ENCODE measurements at places on chromosomes 1 and 21.

GRCh38 chr1:3775490-3776230, 3.1 kb downstream of the SMIM1 start:
- no peak for DNase-seq

DNA sequence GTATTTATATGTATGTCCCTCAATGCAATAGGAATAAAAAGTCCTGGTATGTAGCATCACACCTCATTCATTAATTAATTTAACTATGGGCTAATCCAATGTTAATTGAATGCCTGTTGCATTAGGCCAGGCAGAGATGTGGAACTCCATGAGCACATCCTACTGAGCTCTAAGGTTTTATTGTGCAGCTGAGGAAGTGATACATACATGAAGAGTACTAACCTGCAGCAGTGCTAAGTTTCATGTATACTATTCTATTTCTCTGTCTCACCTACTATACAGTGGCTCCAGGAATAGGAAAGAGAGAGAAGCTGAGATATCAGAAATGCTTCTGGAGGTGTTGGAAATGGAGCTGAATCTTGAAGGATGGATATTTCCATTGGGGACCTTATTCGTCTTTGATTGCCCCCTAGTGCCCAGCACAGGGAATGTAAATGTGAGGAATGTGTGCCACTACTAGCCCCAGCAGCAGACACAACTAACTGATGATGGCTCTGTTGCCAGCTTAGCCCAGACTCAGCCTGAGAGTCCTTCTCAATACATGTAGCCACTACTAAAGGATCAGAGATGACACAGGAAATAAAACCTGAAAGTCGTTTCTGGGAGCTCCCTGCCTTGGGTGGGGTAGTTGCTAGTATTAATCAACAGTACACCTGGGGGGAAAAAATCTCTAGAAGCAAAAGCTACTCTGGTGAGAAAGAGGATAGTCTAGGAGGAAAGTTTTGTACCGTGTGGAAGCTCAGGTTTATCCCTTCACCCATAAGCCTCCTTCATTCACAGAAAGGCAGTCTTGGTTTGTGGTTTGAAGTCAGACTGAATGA, 173.3 kb upstream of the FOXD3 start:
- DNase-seq = no peak

DNA sequence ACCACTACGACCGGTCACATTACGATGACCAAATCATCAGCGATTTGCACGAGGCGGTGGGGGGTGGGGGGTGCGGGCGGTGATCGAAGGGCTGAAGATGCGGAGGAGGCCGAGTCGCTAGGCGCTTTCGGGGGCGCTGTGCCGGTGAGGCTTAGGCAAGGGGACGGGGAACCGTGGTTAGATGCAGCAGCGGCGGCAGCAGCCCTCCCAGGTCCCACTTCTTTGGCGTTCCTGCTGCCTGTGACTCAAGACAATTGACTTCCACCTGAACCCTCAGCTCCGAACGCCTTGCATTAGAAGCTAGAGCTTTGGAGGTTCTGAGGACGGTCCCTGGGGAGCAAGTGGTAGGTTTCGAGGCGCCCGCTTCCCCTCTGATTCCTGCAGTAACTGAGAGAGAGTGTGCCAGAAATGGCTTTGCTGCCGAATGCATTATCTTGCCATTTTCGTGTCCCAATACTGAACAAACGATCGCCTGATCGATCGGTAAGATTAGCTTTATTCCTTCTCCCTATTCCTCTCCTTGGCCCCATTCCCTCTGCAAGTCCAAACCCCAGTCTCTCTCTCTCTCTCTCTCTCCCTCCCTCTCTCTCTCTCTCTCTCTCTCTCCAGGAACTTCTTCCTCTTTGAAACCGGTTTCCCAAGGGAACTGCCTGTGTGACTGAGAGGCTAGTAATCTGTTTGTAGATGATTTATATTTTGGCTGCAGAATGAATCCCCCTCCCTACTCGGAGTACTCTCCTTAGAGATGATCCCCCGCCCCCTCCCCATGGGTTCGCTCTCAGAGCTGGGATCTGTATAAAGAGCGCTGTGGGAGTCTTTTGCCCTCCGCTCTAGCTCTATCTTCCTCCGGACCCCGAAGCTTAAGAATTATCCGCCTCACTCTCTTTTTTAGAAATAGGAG, 735 bp upstream of the BRINP3 start:
- DNase-seq = peak; percentile 77

GRCh38 chr1:157042846-157043245, 2.7 kb downstream of the ARHGEF11 start:
- DNase-seq = no peak

DNA sequence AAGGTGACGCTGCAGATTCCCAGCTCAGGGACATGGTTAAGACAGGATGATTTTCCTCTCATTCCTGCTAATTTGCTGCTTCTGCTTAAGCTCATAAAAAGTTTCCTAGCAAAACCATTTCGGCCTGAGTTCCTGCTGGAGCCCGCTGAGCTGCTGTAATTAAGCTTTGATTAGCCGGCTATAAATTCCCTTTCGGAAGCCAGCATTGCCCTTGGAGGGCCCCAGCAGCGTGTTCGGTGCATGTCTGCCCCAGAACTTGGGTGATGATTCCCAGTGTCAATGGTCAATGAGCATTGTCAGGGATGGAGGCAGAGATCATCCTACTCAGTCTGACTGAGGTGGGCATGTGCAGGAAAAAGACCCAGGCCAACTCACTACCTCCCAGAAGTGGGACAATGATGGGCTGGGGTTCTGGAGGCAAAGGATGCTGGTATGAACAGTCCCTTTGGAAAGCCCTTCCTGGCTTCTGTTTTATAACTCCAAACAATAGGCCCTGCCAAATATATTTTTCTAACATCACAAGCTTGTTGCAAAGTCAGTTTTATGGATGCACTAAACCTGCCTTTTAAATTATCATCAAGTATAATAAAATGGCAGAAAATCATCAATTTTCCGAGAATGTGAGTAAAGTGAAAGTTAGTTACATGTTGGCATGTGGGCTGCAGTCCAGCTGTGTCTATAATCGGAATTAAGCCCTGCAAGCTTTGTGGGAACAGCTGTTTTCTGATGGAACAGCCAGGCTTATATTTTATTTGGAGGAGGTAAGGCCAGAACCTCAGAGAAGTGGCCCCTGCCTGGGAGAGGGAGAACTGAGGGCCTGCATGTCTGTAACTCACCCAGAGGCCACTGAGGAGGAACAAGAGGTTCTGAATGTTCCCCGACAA, 257.1 kb downstream of the GRIK3 start:
- DNase-seq = no peak

DNA sequence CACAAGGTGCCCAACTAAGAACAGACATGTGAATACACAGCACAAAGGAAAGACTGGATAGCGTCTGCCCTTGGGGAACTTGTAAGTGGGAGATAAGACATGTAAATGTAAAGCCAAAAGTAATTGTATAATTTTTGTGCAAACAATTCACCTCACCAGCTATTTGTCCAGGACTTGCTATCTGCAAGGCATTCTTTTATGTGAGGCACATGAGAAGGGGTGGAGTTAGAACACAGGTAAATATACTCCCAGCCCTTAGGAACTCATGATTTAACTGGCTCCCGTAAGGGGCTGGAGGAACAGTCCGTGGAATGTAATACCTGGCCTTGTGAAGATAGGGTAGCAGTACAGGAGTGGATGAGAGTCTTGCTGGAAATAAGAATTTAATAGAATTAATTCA, 61.3 kb downstream of the CDK18 start:
- DNase-seq = no peak

DNA sequence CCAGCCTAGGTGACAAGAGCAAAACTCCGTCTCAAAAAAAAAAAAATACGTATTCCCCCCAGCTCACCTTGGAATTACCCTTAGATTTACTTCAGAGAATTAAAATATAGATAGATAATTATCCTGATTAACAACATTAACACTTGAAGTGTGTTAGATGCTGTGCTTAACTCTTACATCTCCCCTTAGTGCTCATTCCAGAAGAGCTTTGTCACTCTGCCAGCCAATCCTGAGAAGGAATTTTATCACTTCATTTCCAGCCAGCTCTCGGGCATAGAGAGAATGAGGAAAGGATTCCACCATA, 1.6 kb upstream of the SHC1 start:
- no peak for DNase-seq

DNA sequence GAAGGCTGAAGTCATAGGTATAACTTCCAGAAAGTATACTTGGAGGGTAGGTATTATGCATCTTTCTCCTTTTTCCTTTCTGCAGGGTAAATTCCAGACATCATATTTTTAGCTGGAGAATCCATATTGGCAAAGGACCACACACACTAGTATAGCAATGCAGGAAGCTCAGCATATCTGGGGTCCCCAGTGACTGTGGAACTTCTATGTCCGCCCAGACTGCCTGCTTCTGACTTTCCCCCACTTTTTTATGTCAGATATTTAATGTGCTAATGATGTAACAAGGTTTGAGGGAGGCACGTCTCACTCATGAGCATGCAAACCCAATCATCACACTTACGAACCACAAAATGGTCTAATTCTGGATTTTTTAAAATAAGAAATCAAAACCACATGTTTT, 90.4 kb downstream of the BACH1 start:
- DNase-seq = no peak

- no peak for DNase-seq
Observed at GRCh38 chr1:180533266-180533987, 25.3 kb upstream of the OVAAL start.

GRCh38 chr21:38948377-38949069, 142.8 kb downstream of the ETS2 start:
- no peak for DNase-seq

GRCh38 chr1:36515315-36516138, 32.8 kb upstream of the CSF3R start:
- no peak for DNase-seq

- no peak for DNase-seq
Observed at GRCh38 chr21:44304877-44305293, 5.0 kb downstream of the PFKL start.

GRCh38 chr1:185257950-185258208, 59.2 kb downstream of the IVNS1ABP start:
- DNase-seq = no peak

DNA sequence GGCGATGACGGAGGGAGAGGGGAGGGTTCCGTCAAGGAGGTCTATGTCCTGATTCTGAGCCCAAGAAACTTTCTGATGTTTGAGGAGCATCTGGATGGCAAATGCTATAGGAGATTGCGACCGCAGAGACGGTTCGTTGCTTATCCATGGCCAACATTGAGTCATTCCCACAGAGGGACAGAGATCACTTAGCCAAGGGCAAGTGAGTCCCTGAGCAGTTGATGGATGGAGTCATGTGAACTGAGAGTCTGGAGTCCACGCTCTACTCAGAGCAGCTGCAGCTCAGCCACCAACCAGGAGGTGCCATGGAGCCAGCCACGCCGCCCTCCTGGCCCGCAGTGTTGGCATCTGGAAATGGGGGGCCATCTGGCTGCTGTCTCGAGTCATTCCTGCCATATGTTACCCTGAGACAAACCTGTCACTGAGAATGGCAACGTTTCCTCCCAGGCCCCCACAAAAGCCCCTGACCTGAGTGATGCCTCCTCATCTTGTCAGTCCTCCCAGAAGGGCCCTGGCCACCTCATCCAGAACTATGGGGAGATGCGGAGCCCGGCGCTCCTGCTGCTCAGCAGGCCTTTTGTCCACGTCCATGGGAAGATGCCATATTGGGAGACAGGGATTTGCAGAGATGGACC, 58.6 kb downstream of the ATP5PO start:
- DNase-seq = no peak

- DNase-seq = no peak
Observed at GRCh38 chr21:31543191-31543590, 116.3 kb upstream of the SOD1 start.

DNA sequence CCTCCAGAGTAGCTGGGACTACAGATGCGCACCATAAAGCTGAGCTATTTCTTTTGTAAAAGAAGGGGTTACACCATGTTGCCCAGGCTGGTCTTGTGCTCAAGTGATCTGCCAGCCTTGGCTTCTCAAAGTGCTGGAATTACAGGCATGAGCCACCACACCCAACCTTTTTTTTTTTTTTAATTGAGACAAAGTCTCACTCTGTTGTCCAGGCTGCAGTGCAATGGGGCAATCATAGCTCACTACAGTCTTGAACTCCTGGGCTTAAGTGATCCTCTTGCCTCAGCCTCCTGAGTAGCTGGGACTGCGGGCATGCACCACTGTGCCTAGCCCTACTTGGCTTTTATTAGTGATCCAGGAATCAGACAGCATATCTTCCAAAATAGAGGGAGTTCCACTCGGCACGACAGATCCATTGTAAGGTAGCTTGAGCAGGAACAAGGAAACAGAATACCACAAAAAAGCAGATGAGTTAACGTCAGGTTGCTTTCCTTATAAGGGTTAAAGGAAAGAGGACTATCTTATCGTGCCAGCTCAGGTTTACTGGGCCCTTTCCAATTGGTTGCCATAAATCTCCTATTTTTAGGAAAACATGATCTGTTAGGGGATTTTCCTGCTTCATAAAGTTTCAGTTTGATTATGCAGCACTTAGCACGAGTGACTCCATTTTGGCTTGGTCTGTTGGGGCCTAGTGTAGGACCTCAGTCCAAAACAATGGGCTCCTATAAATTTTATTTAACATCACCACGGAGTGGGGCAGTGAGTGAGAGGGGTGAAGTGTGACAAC, 45.2 kb downstream of the NENF start:
- no peak for DNase-seq

DNA sequence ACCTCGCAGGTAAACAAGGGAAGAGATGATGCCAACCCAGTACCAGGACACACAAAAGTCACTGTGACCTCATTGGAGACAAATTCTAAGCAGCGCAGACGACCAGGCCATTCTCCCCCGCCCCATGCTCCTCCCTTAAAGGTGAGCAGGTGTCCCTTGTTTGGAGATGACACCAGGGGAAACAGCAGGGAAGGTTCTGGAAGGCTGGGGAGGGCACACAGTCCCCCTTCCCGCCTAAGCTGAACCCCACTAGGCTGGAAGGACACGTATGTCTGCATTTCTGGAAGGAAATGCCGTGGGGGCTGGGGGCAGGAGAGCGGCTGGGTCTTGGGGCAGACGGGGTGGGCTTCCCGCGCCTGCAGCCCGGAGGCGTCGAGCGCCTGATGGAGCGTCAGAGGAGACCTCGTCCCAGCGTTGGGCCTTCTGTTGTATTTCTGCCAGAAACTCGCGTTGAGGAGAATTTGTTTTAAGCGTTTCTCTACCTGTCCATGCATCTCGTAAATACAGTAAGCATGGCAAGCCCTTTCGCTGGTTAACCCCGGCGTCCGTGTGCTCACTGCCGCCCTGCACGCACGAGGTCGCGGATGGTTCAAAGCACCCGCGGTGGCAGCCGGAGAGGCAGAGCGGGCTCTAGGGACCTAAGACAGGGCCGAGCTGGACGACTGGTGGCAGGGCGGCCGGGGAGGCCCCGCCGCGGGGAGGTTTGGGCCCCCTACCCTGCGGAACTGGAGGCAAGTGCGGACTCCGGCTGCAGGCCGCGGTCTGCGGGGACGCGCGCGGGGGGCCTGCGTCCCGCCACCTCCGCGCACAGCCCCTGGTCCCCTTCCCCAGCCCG, 1.2 kb upstream of the LHX4 start:
- no peak for DNase-seq

DNA sequence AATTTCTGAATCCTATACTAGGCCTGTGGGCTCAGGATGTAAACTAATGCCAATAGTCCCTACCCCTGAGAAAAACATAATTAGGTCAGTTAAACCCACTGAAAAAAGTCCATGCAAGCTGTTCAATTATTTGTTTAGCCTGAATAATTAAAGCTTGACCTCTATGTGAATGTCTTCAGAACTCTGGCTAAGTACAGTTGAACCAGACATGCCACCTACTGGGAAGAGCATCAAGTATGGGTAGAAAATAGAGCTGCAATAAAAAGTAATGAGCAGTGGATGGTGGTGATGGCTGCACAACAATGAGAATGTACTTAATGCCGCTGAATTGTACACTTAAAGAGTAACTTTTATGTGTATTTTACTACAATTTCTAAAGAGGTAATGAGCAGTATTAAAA, 23.6 kb upstream of the SLC19A2 start:
- no peak for DNase-seq
